Activated T-helper 1 cell treated with anti-CD3 and anti-CD28 coated beads, Interleukin-12 subunit alpha, Interleukin-12 subunit beta, Interleukin-2, Interleukin-4 antibody, amounts not matched to agents 30 ng/mL and 10 ng/mL and 1 ng/mL, durations not matched to agents 14 hours and 24 hours and 36 hours (primary cell): ENCODE measurements at places on chromosomes 1 and 21. TPM values are rescaled to one million over a fixed set of nuclear protein-coding genes. Genes with fewer than 3 reads are reported as not detected.

Gene RNU11
- not detected in 2 replicates for total RNA-seq

Gene INAVA
- total RNA-seq: 0.16 TPM in 1 of 2 replicates, not detected in the other

Gene MAP3K6
- total RNA-seq: 11.2 and 13.7 TPM in 2 replicates

Gene OR14I1
- total RNA-seq: not detected in 2 replicates

Gene USP48
- 88.7 and 97.1 TPM in 2 replicates for total RNA-seq

Gene PRELP
- not detected in 2 replicates for total RNA-seq

Gene PGLYRP3
- not detected in 2 replicates for total RNA-seq

Gene GNAT2
- total RNA-seq: 0.44 and 1.2 TPM in 2 replicates

Gene PFKFB2
- 2.9 and 4.4 TPM in 2 replicates for total RNA-seq

Gene PCSK9
- not detected in 2 replicates for total RNA-seq

Gene NBPF4
- 0.16 TPM in 1 of 2 replicates, not detected in the other for total RNA-seq

Gene OR2G6
- total RNA-seq: not detected in 2 replicates

Gene MACO1
- total RNA-seq: 14.2 and 14.3 TPM in 2 replicates

Gene IFI6
- total RNA-seq: 71.7 and 85.6 TPM in 2 replicates

Gene KCNE2
- total RNA-seq: not detected in 2 replicates

Gene FCRL6
- not detected in 2 replicates for total RNA-seq

Gene DCST1
- not detected in 2 replicates for total RNA-seq

Gene PLEKHA6
- total RNA-seq: 0.05 and 0.21 TPM in 2 replicates

Gene KIF14
- total RNA-seq: 11.5 and 12.5 TPM in 2 replicates

Gene C4BPB
- 2.3 TPM in 2 replicates for total RNA-seq

Gene PRDM16
- not detected in 2 replicates for total RNA-seq

Gene LEMD1
- not detected in 2 replicates for total RNA-seq

Gene ALX3
- not detected in 2 replicates for total RNA-seq

Gene RNU1-2
- 2,178 and 3,041 TPM in 2 replicates for total RNA-seq

Gene GPR37L1
- not detected in 2 replicates for total RNA-seq

Gene EPRS1
- 176 and 188 TPM in 2 replicates for total RNA-seq

Gene DHRS3
- 109 and 111 TPM in 2 replicates for total RNA-seq

Gene KRTAP19-1
- total RNA-seq: not detected in 2 replicates

Gene FAM43B
- not detected in 2 replicates for total RNA-seq

Gene VHLL
- 0.56 TPM in 1 of 2 replicates, not detected in the other for total RNA-seq

Gene C1orf185
- total RNA-seq: not detected in 2 replicates

Gene AKR7A3
- total RNA-seq: 1.2 and 1.7 TPM in 2 replicates

Gene PRR9
- total RNA-seq: not detected in 2 replicates

Gene BRINP3
- not detected in 2 replicates for total RNA-seq

Gene LRRC53
- total RNA-seq: not detected in 2 replicates

Gene PRPF38A
- 103 and 105 TPM in 2 replicates for total RNA-seq
